ENCODE measurements at places on chromosomes 16 and 17. TPM values are rescaled to one million over a fixed set of nuclear protein-coding genes. Genes with fewer than 3 reads are reported as not detected.

The GFAP gene
- not detected for total RNA-seq

The PRSS36 gene
- 3.8 TPM for total RNA-seq

The AANAT gene
- total RNA-seq, result not detected

The MT3 gene
- total RNA-seq, result not detected

The SLC52A1 gene
- 0.25 TPM for total RNA-seq

The SLC47A1 gene
- total RNA-seq, result 0.27 TPM

Data from fibroblast of the aortic adventitia (primary cell).